ENCODE measurements at places on chromosomes 12 and 14. TPM values are rescaled to one million over a fixed set of nuclear protein-coding genes. Genes with fewer than 3 reads are reported as not detected.
A peak's percentile ranks its signal among the peaks of the same experiment; 100 is the strongest.

The ALDH1L2 gene
- 69.2 TPM for total RNA-seq

DNA sequence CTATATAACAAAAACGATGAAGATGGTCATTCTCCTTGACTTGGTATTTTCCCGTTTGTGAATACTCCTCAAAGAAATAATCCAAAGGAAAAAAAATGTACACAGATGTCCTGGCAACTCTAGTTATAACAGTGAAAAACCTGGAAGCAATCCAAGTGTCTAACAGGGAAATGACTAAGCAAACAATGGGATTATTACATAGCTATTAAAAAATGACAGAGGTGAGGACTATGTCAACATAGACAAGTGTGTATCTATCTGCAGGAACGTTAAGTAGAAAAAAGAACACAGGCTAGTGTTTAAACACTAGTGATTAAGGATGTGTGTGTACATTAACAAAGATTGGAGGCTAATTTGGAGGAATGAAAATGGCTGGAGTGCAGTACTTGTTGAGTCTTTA is 5.9 kb upstream of the APOLD1 start:
- no peak overlapping the region for H3K27ac ChIP-seq
- peak; percentile 85 for DNase-seq
- H3K36me3 ChIP-seq, result no peaks in the 10 kb centered on the region
- H3K4me1 ChIP-seq, result peaks cover 10% of the 10 kb centered on the region
- no peak overlapping the region for H3K4me3 ChIP-seq

DNA sequence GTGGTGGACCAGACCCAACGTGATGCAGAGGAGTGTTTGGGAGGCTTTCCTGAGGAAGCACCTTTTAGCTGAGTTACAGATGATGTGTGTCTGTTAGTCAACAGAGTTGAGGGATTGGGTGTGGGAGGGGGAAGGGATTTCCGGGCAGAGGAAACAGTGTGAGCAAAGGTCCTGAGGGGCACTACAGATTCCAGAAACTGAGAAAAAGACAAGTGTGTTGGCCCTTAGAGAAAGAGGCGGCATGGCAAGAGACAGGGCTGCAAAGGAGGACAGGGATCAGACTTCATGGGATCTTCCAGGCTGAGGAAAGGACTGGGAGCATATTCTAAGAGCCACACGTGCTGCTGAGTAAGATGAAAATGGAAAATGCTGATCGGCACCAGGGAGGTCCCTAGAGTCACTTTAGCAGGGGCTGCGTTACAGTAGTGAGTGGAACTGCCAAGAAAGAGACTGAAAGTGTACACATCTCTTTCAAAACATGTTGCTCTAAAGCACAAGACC is 9.4 kb upstream of the RPS6KL1 start:
- H3K27ac ChIP-seq, result no peak overlapping the region
- H3K4me3 ChIP-seq, result no peak overlapping the region
- no peaks in the 10 kb centered on the region for H3K4me1 ChIP-seq
- no peaks in the 10 kb centered on the region for H3K36me3 ChIP-seq
- peaks cover 5% of the 10 kb centered on the region for H3K27me3 ChIP-seq

GRCh38 chr14:76257842-76258397 is 106.2 kb downstream of the GPATCH2L start:
- no peaks in the 10 kb centered on the region for H3K36me3 ChIP-seq
- H3K27ac ChIP-seq, result no peak overlapping the region
- no peaks in the 10 kb centered on the region for H3K27me3 ChIP-seq
- H3K4me1 ChIP-seq, result no peaks in the 10 kb centered on the region

The MANSC4 gene
- total RNA-seq, result not detected

DNA sequence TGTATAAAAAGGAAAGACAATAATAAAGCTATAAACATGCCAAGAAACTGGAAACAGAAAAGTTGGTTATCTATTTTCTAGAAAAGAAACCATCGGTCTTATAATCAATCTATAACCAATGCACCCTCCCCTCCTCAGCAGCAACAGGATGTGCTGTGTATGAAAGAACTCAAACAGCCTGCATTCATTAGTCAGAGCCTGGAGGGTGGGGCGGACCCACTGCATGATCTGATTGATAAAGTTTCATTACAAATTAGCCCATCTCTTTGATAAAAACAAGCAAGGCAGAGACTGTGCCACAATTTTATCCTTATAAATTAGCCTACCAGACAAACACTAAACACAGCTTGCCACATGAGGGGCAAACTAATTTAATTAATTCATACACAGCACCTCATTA is 448.1 kb downstream of the BCAT1 start:
- peak overlapping the region; percentile 55 for H3K27ac ChIP-seq
- H3K36me3 ChIP-seq, result no peaks in the 10 kb centered on the region
- peaks cover 19% of the 10 kb centered on the region for H3K4me1 ChIP-seq
- H3K4me3 ChIP-seq, result peak overlapping the region; percentile 20
- H3K27me3 ChIP-seq, result no peaks in the 10 kb centered on the region
- DNase-seq, result peak; percentile 36

DNA sequence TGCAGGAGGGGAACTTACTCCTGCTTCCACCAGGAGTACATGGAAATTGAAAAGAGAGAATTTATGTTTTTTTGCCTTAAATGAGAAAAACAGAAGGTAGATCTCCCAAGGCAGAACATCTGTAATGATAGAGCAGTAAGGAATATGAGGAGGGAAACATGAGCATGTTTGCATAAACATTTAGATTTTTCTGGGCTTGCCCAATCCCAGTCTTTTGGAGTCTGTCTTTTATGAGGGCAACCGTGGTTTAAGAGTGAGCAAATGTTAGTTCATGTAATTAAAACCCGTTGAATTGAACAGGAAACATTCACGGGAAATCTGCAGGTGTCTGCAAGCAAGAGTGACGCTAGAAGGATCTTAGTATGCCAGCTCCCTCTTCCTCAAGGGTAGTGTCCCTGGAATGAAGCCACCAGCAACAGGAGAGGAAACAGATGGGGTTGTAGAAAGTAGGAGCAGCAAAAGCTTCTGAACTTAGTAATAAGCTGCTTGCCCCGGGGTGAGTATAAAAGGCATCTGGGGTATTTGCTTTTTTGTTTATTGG is 79.3 kb downstream of the ARF6 start:
- peak; percentile 66 for DNase-seq
- no peaks in the 10 kb centered on the region for H3K36me3 ChIP-seq
- H3K27ac ChIP-seq, result peak overlapping the region; percentile 66

GRCh38 chr14:72598306-72598705 is 295.6 kb downstream of the DPF3 start:
- H3K36me3 ChIP-seq, result no peaks in the 10 kb centered on the region
- H3K4me3 ChIP-seq, result no peak overlapping the region
- H3K4me1 ChIP-seq, result peaks cover 1% of the 10 kb centered on the region
- no peak overlapping the region for H3K27ac ChIP-seq
- no peaks in the 10 kb centered on the region for H3K27me3 ChIP-seq

The TPH2 gene
- 0.24 TPM for total RNA-seq

DNA sequence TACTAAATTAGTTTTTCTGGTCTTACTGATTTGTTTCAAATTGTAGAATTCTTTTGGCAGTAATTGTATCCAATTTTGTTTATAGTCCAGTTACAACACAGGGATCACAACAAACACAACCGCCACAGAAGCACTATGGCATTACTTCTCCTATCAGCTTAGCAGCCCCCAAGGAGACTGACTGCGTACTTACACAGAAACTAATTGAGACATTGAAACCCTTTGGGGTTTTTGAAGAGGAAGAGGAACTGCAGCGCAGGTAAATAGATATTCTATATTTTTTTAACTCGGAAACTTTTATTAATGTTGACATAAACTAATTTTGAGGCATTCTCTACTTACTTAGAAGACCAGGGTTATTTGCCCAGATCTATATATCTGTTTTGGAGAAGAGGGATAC is 17.8 kb downstream of the PAPOLA start:
- no peaks in the 10 kb centered on the region for H3K4me1 ChIP-seq
- DNase-seq, result no peak
- no peak overlapping the region for H3K4me3 ChIP-seq
- H3K27ac ChIP-seq, result no peak overlapping the region
- no peaks in the 10 kb centered on the region for H3K27me3 ChIP-seq
- peaks cover 5% of the 10 kb centered on the region for H3K36me3 ChIP-seq

The LYZ gene
- 0.31 TPM for total RNA-seq

The KRT77 gene
- total RNA-seq, result not detected

GRCh38 chr12:46874642-46875041 is 48.8 kb upstream of the SLC38A4 start:
- no peaks in the 10 kb centered on the region for H3K27me3 ChIP-seq
- DNase-seq, result no peak
- H3K27ac ChIP-seq, result no peak overlapping the region
- no peaks in the 10 kb centered on the region for H3K36me3 ChIP-seq
- H3K4me1 ChIP-seq, result no peaks in the 10 kb centered on the region

DNA sequence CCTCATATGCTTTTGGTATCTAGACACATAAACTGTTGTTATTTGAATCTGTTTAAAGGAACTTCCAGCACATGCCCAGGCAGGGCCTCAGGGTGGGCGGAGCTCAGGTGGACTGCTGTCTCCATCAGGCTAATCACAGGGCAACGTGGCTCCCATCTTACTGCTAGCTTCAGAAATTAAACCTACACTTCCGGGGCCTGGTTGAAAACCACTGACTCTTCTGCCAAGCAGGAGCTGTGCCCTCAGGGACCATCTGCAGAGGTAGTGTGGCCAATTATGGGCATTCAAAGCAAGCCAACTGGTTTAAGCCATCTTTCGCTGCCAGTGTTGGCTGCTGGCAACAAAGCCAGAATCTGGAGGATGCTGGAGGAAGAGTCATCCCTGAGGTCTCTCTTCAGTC is 97.5 kb downstream of the TMX1 start:
- no peak for DNase-seq
- no peak overlapping the region for H3K27ac ChIP-seq
- peaks cover 4% of the 10 kb centered on the region for H3K4me1 ChIP-seq

The GON7 gene
- total RNA-seq, result 5.3 TPM

DNA sequence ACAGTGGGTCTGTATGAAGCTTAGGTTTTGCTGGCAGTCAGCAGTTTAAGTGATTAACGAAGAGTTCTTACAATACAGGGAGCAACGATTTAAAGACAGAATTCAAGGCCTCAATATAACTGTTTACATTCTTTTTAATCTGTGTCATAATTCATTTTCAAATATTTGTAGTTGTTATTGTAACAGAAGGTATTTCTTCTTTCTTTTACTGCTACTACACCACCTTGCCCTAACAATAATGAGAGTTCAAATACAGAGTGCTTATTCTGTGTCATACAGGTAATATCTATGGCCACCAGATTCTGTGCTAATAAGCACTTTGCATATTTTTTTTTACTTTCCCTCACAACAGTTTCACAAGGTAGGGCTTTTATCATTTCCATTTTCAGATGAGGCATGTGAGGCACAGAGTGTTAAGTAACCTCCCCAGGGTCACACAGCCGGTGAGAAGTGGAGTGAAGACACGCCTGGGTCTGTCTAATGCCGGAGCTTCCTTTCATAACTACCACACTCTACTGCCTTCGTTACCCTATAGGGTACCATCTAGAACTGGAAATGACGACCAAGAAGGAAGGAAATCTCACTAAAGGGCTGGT is 81.9 kb downstream of the PELI2 start:
- H3K27ac ChIP-seq, result peak overlapping the region; percentile 93
- H3K36me3 ChIP-seq, result no peaks in the 10 kb centered on the region
- H3K4me1 ChIP-seq, result peaks cover 27% of the 10 kb centered on the region

DNA sequence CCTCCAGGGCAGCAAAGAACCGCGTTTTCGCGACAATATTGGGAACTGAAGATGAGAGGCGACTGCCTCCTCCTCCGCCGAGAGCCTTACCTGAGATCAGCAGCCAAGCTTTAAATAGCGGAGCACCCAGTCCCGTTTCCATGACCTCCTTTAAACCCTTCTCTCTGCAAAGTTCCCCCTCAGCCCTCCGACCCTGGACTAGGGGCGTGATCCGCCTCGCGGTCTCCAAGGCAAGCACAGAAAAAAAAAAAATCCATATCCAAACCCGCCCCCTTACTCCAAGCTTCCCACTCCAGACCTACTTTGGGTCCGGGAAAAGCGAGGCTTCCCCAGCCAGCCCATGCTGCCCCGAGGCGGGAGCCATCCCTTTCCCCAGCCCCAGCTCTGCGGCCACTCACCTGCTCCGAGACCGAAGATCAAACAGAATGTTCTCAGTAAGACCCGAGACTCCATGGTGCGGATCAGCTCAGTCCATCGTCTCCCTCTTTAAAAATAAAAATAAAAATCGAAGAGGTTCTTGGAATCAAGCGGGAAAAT is 630 bp downstream of the NELL2 start:
- no peaks in the 10 kb centered on the region for H3K36me3 ChIP-seq
- no peak for DNase-seq
- H3K4me3 ChIP-seq, result peak overlapping the region; percentile 48
- peaks cover 16% of the 10 kb centered on the region for H3K4me1 ChIP-seq

The ABHD12B gene
- not detected for total RNA-seq

- H3K27ac ChIP-seq, result no peak overlapping the region
- no peaks in the 10 kb centered on the region for H3K27me3 ChIP-seq
- peaks cover 3% of the 10 kb centered on the region for H3K36me3 ChIP-seq
- H3K4me3 ChIP-seq, result no peak overlapping the region
- H3K4me1 ChIP-seq, result peaks cover 6% of the 10 kb centered on the region
These were observed 6.3 kb downstream of the RACGAP1 start for GRCh38 chr12:50018968-50019367.

DNA sequence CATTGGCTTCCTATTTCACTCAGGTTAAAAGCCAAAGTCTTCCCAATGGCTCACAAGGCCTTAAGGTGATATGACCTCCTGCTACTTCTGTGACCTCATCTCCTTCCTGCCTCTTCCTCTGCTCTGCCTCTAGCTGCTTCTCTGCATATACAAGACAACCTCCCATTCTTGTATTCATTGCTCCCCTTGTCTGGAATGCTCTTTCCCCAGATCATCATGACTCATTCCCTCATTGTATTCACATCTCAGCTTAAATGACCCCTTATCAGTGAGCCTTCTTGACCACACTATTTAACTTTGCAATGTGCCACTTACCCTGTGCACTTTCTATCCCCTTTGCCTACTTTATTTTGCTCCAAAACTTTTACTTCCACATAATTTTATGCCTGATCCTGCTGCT is 90.2 kb downstream of the PPP1R12A start:
- peaks cover 13% of the 10 kb centered on the region for H3K4me1 ChIP-seq
- H3K36me3 ChIP-seq, result peaks cover 9% of the 10 kb centered on the region
- no peak overlapping the region for H3K4me3 ChIP-seq
- H3K27me3 ChIP-seq, result no peaks in the 10 kb centered on the region
- DNase-seq, result peak; percentile 93
- peak overlapping the region; percentile 28 for H3K27ac ChIP-seq

The CCDC88C gene
- total RNA-seq, result 12.4 TPM

DNA sequence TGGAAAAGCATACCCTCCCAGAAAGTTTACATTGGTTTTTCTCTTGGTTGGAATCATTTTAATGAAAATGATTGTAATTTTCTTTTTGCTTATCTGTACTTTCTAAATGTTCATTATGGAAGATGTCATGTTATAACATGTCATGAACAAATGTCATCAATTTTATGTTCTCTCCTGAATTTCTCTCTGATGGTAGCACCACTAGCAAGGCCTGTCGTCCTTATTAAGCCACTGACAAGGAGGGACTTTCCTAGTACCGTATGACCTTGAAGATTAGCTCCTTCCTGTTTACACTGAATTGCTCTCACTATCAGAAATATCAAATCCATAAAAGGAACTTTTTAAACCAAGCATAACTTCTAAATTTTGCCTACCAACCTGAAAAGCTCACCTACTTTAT is 99.0 kb downstream of the ESR2 start:
- H3K4me1 ChIP-seq, result peaks cover 4% of the 10 kb centered on the region
- H3K27me3 ChIP-seq, result no peaks in the 10 kb centered on the region
- no peak overlapping the region for H3K27ac ChIP-seq
- H3K36me3 ChIP-seq, result no peaks in the 10 kb centered on the region
- no peak overlapping the region for H3K4me3 ChIP-seq
